ENCODE measurements at places on chromosomes 11 and 22. TPM values are rescaled to one million over a fixed set of nuclear protein-coding genes. Genes with fewer than 3 reads are reported as not detected.

AGBL2 gene
- total RNA-seq, result 2.4 TPM

PGA5 gene
- not detected for total RNA-seq

OR8G5 gene
- not detected for total RNA-seq

SLC35C1 gene
- 12.9 TPM for total RNA-seq

RELA gene
- total RNA-seq, result 53.7 TPM

TTC38 gene
- total RNA-seq, result 34.8 TPM

SLC5A4 gene
- 0.23 TPM for total RNA-seq

HBG2 gene
- total RNA-seq, result not detected

GRCh38 chr11:63839508-63840355, 822 bp downstream of the MARK2 start:
- DNase-seq, result no peak

GRCh38 chr22:28243539-28243938, 324.5 kb upstream of the PITPNB start:
- no peak for DNase-seq

DNA sequence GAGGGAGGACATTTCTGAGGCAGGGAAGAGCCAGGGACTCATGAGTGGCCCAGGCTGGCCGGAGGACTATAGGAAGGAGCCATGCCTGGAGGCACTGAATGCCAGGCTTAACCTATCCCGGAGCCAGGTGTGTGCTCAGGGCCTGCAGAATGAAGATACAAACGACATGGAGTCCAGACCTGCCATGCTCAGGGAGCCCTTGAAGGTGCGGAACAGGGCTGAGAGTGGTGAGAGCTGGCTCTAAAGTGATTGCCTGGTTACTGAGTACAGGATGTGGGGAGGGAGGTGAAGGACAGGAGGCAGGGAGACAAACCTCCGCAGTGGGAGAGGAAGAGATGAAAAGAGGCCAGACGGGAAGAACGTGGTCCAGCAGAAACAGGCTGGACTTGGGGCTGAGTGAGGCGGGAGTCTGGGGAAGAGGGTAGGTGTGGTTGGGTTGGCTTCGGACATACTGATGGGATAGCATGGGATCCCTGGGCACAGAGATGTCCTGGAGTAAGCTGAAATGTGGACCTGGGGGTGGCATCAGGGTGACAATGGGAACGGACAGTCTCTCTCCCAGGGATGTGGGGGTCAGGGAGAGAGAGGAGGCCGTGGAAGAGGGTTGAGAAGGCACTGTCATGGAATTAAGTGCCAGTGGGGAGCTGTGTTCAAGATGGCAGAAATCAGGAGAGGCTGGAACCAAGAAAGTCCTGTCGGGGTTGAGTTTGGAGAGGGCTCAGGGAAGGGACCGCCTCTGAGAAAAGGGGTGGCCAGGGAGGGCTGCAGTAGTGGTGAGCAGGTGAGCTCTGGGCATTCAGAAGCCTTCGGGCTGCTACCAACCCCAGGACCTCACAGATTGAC, 1.5 kb upstream of the ANKRD13D start:
- no peak for DNase-seq

DNA sequence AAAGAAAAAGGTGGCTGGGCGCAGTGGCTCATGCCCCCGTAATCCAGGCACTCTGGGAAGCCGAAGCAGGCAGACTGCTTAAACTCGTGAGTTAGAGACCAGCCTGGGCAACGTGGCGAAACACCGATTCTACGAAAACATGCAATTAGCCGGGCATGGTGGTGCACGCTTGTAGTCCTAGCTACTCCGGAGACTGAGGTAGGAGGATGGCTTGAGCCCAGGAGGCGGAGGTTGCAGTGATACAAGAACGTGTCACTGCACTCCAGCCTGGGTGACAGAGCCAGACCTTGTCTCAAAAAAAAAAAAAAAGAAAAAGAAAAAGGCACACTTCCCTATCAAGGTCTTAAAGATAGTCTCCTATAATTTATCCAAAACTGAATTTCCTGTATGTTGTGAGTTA, 39.4 kb downstream of the DGCR2 start:
- DNase-seq, result no peak

- no peak for DNase-seq
These were observed 4.6 kb downstream of the LGALS12 start for GRCh38 chr11:63510360-63511047.

DNA sequence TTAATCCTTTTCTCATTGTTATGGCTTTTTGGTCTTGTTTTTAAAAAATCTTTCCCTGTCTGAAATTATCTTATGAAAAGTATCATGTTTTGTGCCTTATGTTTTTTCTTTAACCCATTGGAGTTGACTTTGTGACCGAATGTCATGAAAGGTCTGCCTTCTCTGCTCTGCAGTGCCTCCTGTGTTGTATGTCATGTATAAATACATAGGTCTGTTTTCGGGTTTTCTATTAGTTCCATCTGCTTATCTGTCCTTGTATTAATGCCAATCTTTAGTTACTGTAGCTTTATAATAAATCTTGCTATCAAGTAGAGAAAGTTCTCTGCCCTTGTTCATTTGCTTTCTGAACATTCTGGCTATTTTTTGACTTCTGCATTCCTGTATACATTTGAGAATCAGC, 73.0 kb downstream of the ZBTB44 start:
- DNase-seq, result no peak

DNA sequence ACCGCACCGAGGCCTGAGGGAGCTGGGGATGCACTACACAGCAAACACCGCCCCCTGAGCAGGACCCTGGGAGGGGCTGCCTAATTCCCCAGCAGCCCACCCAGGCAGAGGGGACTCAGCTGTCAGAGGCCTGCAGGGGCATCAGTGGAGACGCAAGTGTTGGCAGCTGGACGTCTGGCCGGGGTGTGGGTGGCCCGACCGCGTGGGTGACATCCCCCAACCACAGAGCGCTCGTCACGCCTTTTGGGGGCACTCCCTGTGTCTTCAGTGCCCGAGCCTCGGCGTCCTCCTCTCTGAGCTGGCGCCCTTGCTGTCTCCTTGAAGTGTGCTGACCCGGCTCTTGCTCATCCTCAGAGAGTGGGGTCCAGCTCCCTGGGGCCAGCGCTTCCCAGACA, 150.2 kb downstream of the BRD1 start:
- no peak for DNase-seq

- no peak for DNase-seq
These were observed 2.2 kb downstream of the RAB30 start for GRCh38 chr11:83069441-83070043.

DNA sequence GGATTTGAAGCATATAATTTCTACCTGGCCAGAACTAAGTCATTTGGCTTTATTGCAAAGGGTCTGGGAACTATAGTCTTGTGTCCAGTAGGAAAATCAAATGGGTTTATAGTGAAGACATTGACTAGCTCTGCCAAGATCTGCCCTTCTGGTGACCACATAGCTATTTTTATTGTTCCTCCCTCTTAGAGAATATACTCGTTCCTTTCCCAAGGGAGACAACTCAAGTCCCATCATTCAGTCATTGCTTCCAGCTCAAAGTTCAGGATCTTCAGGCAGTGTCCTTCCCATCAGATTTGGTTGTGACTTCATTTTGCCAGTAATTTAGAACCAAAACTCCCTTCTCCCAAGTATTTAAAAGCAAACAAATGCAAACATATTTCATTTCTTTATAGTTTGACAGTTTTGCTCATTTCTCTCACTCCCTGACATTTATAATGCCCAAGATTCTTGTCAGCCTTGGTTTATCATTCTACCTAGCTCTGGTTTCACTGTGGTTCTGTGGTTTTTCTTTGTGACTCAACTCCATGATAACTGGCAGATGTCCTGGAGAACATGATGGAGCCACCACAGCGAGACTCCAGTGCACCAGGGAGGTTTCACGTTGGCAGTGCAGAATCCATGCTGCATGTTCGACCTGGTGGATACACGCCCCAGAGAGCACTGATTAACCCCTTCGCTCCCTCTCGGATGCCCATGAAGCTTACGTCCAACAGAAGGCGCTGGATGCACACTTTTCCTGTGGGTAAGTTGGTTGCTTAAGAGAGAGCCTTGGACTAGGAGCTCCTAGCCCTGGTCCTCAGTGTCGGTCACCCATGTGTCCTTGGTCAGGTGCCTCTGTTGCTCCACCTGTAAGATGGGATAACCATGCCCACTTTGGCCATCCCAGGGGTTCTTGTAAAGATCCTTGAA, 64.9 kb downstream of the DEPDC5 start:
- DNase-seq, result no peak

DNA sequence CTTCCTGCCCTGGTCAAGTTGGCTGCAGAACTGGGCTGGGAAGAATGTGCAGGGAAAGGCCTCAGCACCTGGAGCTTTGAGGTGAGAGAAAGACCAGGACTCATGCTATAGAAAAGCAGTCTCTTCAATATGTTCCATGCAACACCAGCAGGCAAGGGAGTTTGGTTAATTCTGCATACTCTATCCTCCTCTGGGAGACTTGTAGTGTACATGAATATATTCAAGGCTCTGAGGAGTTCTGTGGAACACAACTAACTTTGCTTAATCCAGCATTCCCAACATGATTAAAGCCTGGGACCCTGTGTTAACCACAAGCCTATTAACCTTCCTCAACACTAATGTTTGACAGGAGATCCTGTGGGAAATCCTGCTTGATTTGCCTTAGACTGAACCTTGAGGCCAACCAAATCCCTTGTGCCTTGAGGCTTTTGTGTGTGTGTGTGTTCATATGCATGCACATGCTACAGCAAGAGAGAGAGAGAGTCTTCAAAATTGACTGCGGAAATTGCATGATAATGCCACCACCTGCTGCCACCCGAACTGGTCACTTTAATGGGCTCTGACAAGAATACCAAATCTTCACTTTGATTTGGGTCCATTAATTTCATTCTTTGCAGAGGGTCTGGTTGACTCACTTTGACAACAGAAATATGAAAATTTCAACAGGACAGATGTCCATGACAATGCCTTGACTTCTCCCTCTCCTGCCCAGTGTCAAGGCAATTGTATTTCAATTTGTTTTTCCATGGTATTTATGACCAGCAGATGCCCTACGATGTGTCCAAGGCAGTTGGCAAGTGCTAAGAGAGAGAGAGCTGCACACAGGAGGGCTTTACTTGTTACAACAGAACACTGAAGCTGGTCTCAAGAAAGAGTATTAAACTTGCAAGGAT, 238.2 kb upstream of the ZBED5 start:
- no peak for DNase-seq

- DNase-seq, result no peak
These were observed 540.8 kb downstream of the INSC start for GRCh38 chr11:15655552-15655951.

DNA sequence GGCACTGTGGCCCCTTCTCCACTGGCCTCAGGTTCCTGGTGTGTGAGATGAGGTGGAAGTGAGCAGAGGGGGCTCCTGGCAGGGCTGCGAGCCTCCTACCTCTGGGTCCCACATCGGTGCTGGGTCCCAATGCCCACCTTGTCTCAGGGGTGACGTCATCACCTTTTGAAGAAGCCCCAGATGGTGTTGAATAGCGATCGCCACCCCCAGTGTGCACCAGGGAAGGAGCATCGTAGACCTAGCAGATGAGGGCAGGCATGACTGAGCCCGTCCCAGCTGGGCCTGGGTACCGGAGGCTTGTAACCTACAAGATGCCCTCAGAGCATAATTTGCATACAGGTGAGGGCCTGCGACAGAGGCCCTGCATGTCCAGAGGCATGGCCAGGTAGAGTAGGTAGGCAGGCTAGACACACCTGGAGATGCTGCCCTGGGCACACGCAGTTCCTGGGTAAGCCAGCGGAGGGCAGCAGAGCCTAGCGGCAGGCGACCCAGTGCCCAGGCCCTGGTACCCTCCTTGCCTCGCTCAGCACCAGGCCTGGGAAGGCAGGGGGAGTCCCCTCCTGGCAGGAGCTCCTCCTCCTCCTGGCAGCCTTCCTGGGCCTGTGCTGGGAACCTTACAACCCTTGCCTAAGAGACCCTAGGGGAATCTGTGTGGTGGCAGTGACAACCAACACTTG, 52.5 kb downstream of the TPCN2 start:
- peak; percentile 74 for DNase-seq

DNA sequence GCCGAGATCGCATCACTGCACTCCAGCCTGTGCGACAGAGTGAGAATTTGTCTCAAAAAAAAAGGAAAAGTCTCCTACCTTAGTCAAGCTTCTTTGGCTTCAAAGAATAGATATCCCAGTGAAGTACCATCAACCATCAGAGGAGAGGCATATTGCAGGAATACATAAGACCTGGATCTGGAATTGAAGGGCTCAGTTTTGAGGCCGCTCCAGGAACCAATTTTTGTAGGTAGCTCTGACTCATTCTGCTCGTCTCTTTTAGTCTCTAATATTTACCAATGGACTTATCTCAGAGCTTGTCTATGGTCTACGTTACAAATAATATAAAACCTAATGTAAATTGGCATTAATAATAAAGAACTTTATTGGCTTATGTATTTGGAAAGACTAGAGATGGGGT, 8.2 kb upstream of the CCDC15 start:
- DNase-seq, result no peak

DNA sequence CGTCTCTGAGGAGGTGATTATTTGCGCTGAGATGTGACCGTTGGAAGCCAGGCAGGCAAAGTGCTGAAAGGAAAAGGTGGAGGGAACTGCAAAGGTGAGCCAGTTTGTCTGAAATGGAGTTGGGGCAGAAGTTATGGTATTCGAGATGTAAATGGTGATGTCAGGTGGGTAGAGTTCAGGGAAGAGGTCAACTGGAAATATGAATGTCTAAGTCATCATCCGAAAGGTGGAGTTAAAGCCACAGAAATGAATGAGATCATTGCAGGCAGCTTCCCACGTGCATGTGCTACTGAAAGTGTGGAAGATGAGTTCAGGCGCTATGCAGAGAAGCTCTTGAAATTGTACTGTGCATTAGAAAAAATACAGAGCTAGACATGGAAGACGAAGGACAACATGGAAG, 2.2 kb upstream of the BPIFC start:
- DNase-seq, result no peak

DNA sequence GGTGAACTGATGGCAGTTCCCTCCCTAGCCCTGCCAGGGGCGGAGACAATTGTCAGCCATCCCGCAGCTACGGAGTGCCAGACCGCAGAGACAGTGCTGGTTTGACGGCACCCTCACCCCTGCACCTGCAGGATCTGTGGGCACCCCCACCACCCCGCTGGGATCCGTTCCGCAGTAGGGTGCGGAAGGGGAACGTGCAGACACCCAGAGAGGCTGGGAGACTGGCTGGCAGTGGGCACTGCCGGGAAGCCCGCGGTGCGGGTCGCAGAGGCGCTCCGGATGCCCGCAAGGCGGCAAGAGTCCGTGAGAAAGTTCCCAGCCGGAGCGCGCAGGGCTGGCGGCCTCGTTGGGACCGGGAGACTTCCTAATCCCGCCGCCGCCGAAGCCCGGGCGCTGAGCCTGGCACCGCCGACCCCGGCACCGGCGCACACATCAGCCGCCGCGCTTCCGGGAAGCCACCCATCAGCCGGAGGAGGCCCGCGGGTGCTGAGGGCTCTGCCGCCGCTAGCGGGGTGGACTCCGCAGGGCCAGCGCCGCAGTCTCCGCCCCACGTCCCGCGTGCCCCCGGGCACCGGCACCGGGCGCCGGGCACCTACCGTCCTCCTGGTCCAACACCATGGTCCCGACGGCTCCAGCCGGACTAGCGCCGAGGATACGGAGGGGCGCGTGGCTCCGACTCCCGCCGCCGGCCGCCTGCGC, 4.3 kb upstream of the LMO1 start:
- no peak for DNase-seq

- no peak for DNase-seq
These were observed 63.0 kb downstream of the GALNT18 start for GRCh38 chr11:11558826-11559225.
